ENCODE measurements at places on chromosomes 3 and 15.

DNA sequence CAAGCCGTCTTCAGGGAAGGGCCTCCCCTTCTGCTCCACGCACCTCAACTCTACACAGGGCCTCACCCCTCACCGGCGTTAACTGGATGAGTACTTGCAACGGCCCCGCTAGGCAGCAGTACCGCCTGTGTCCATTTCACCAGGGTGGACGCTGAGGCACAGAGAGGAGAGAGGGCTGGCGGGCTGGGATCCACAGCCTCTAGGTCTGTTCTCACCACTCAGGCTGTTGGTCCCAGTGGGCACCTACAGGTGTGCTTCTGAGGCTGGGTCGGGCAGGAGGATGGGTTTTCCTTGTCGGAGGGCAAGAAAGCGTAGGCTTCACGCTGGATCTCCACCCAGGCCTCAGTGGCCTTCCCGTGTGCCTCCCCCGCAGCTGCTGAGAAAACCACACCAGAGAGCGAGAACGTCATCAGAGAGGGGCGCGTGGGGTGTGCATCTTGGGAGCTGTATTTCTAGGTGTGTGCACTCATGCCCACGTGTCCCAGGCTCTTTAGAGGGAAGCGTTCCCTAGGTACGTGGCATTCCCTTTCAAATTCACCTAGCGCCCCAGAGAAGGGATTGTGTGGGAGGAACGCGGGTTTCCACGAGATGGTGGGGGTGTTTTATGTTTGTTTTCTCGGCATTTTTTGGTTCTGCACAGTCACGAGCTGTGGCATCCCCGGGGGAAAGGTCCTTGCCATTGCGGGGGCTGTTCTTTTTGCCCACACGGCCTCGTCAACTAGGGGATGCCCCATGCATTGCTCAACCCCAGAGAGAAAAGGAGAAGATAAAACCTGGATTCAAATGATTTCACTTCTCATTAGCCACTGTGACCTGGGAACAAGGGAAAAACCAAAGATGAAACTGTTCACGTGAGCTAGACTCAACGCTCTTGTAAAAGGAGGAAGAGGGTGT, 67.7 kb downstream of the MGLL start:
- no peak for DNase-seq

GRCh38 chr3:34808287-34808686, 831.0 kb upstream of the ARPP21 start:
- no peak for DNase-seq

- no peak for DNase-seq
Observed at GRCh38 chr3:172506094-172506493, 17.1 kb downstream of the TNFSF10 start.

DNA sequence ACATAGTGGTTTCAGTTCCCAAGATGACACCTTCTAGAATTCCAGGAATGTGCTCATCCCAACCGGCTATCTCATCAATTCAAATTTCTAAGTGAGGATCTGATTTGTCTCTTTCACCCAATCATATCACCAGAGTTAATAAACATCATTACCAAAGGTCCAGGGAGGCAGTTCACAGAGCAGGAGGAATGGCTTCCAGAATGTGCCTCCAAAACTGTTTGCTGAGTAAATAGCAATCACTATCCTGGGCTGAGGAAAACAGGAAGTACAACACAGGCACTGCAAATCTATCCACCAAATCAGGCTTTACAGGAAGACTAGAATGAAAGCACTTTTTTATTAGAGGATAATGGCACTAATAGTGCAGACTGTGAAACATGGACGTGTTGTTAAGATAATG, 61.5 kb downstream of the OSBPL10 start:
- no peak for DNase-seq

GRCh38 chr3:113498221-113499005, 16.5 kb downstream of the SPICE1 start:
- no peak for DNase-seq

GRCh38 chr15:65386886-65387285, 9.1 kb upstream of the IGDCC3 start:
- DNase-seq: no peak

DNA sequence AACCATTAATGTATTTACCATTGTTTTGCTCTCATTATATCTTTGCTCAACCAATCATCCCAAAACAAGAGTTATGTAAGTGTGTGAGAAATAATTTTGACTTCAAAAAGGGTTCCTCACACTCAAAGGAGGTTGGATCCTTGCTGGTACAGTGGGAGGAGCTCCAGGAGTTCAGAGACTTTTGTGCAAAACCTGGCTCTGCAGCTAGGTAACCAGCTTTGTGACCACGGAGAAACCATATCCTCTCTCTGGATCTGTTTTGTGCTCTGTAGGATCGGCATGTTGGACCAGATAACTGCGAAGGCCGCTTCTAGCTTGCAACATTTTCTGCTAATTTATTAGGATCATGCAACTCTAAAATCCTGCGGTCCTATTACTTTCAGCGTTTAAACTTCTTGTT, 128.6 kb upstream of the LIPC start:
- DNase-seq: no peak

- DNase-seq: no peak
Observed at GRCh38 chr3:64234571-64234970, 9.3 kb upstream of the PRICKLE2 start.

DNA sequence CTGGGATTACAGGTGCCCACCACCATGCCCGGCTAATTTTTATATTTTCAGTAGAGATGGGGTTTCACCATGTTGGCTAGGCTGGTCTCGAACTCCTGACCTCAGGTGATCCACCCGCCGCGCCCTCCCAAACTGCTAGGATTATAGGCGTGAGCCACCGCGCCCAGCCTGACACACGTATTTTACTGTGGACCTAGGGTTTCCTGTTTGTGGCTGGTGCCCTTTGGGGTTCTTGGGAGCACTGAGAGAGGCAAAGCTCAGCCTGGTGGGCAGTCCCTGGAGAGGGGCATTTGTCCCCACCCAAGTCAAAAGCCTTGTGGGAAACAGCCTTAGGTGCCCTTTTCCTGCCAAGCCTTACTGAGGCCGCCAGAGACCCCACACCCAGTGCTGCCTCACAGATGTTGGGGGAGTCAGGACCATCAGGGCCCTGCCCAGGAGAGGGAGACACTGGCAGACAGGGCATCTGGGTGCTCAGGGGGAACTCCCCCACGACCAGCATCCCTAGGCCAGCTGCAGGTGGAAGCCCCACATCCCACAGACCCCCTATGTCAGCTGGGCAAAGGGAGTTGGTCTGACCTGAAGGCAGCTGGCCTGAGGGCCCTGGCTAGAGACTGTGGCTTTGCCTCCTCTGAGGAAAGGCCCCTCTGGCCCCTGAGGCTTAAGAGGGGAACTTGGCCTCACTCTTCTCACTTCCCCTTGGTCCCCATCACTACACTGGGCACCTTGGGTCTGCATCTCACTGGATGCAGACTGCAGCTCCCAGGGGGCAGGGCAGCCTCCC, 35.1 kb downstream of the DNAH1 start:
- DNase-seq: no peak

DNA sequence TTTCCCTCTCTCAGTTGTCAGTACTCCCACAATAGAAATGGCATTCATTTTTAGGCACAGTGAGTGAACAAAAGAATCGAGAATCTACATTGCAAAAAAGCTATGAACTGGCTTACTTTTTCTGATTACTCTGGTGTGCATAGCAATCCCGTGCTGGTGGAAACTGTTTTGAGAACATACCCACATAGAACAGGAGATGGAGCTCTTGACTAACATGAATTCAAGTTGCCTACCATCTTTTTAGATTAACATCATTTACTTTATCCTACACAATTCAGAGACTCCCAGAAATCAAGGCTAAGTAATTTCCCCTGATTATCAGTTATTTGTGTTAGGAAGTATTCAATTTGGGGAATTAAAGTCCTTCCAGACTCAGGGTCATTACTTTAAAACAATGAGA, 326.6 kb downstream of the ARPP21 start:
- no peak for DNase-seq

GRCh38 chr3:23706111-23706510, 99.6 kb upstream of the UBE2E1 start:
- no peak for DNase-seq

DNA sequence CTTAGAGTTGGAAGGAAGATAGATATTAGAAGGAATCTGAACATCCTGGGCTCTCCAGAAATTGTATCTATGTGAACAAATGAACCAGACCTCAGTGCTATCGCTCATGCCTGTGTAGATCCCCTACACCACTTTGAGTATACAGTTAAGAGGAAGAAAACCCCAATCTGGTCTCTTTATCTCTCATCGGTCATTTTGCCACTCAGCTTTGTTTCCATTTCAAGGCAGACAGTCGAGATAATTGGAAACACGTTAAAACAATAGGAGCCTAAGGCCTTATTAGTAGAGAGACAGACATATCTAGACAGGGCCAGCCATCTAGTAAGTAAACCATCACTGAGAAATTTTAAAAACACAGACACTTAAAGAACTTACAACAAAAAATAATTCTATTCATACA, 101.6 kb downstream of the MYLK start:
- DNase-seq: no peak

DNA sequence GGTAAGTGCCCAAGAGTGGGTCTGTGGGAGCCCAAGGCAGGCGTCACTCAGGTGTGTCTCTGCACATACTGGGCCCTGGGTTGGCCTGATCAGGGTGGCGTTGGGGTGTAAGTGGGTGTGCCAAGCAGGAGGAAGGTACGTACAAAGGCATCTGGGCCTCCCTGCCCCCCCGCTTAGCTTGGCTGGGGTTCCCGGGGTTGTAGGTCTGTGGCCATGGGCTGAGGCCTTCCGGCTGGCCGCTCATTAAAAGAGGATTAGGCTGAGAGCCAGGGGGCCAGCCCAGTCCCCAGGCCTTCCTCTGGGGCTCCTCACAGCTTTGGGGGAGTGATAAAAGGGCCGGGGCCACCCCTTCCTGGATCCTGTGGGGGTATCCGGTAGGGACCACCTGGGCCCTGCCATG, 13.3 kb downstream of the SEMA3F start:
- DNase-seq: no peak

GRCh38 chr3:149969110-149969939, 1.4 kb downstream of the PFN2 start:
- DNase-seq: no peak

DNA sequence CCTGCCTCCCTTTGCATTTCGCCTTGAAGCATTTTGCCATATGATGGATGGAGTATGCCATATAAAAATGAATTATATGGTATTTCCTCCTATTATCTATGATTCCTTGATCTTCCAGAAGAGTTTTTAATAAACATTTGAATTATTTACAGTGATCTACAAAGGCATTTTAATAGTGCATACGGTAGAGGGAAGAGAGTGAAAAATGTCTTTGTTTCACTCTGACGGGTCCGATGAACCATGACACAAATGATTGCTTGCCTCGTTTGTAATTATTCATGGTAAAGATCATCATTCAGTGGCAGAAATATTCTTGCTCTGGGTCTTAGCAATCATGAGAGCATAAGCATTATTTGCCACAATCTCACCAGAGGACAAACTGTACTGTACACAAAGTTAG, 1010.9 kb downstream of the NTRK3 start:
- no peak for DNase-seq

DNA sequence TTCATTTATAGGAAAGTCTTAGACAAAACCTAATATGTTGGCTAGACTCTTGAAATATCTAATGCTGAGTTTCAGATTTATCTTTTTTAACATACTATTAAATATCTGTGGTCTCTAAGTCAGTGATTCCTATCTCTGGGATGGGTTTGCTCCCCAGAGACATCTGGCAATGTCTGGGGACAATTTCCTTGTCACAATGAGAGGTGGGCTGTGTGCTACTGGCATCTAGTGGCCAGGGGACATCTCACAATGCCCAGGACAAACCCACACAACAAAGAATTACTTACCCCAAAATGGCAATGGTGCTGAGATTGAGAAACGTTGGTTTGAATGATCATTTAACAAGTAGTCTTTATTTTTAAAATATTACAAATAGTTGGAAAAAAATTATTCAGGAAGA, 602.1 kb downstream of the MAGI1 start:
- DNase-seq: no peak

GRCh38 chr3:55620351-55621025, 133.4 kb upstream of the WNT5A start:
- no peak for DNase-seq

DNA sequence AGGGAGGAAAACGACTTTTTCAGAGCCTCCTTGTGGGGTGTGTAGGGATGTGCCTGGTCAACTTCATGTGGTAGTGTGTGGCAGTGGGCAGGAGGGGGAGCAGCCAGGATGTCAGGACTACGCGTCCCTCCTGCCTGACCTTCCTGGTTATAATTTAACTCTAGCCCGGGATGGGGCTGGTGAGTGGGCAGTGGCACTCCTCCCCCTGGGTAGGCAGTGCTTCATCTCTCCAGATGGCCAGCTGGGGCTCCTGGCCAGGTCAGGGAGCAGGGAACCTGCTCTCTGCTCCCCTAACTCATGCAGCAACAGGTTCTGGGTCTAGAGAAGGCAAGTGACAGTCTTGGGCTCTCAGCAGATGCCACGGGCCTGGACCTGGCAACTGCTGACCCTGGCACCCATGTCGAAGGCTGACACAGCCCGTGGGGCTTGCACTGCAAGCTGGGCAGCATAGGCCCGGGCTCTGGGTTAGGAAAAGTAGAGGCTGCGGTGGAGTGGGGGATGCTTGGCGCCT, 2.6 kb downstream of the ITIH4 start:
- no peak for DNase-seq

- no peak for DNase-seq
Observed at GRCh38 chr3:188869628-188870027, 302.1 kb upstream of the TPRG1 start.

- DNase-seq: no peak
Observed at GRCh38 chr3:195065142-195065863, 205.7 kb downstream of the XXYLT1 start.

DNA sequence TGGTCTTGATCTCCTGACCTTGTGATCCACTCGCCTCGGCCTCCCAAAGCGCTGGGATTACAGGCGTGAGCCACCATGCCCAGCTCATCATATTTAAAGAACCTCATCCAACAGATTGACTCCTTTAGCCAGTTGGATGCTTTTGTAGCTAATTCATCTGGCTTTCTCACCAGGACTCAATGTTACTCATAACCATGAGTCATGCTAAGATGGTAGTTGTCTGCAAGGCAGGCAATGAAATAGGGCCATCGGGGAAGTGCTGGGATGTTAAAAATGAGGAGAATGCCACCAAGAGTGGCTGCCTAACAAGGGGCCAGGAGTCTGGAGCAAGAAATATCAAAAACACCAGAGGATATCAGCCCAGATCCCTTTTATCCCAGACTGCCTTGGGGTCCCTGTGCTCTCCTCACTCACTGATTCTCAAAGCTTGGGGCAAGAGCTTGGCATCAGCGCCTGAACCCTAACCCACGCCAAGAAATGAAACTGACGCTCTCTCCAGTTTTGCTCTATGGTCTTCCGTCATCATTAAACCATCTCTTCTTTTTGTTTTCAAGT, 7.4 kb upstream of the PCOLCE2 start:
- DNase-seq: no peak

- DNase-seq: no peak
Observed at GRCh38 chr3:143849854-143850549, 1.7 kb upstream of the SLC9A9 start.

- no peak for DNase-seq
Observed at GRCh38 chr3:152232679-152233078, 36.0 kb upstream of the MBNL1 start.

DNA sequence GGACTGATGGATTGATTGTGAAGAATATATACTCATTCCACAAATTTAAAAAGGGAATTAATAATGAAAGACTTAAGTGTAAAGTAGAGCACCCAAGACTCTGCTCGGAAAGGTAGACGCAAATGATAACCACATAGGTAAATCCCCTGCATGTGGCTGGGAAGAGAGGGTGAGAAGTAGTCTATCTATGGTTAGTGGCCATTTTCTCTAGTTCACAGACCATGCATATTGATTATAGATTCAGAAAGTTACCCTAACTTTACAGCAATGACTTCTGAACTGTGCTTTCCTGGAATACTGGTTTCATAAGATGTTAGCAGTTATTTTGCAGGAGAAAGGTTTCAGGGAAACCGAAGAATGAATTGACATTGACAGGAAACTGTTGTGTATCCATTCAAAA, 51.7 kb downstream of the CASR start:
- DNase-seq: no peak
